ENCODE measurements at places on chromosomes 11 and 22.

GRCh38 chr22:49321477-49322055, 506.1 kb downstream of the BRD1 start:
- DNase-seq, result no peak

GRCh38 chr11:122155765-122156527, 39.9 kb upstream of the BLID start:
- no peak for DNase-seq

DNA sequence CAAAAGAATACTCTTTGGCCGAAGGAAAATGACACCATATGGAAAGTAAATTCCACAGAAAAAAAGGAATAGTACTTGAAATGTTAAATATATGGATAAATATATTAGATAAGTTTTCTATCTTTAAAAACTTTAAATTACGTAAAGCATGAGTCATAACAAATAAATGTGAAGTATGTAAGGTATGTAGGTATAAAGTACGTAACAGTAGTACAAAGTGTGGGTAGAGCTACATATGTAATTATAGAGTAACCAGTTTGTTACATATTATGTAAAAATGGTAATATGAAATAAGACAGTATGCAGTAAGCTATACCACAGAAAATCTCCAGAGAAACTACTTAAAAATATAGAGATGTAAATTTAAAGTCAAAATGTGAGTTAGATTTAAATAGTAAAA, 582.3 kb upstream of the CHORDC1 start:
- DNase-seq, result no peak

DNA sequence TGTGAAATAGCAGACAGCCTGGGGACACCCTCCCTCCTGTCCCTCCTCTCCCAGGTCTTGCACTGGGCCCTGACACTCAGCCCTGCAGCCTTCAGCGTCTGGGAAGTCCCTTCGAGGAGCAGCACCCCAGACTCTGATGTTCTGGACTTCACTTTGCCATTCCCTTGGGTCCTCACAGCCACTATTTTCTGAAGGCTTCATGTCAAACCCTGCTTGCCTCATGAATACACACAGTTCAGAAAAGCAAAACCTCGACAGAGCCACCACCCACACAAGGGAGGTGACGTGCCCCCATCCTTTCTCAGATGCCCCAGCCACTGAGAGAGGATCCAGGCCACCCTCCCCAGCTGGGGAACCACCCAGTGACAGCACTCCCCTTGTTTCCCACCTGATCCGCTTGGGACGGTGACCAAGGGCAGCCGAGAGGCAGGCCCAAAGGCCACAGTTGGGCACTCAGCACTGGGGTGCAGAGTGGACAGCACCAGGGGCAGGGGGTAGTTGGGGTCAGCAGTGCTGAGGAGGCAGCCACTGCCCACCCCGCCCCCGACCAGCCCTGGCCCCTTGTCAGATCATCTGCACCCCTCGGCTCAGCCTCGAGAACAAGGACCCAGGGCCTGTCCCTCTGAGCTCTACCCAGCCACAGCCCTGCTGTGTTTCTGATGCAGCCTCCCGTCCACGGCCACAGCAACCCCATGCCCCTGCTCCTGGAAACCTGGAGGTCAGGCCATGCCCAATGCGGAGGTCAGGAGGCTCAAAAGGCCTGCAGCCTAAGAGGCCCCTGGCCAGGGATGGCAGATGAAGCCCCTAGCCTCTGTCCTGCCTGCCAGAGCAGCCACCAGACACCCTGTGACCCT, 3.1 kb upstream of the TNNT3 start:
- DNase-seq, result no peak

DNA sequence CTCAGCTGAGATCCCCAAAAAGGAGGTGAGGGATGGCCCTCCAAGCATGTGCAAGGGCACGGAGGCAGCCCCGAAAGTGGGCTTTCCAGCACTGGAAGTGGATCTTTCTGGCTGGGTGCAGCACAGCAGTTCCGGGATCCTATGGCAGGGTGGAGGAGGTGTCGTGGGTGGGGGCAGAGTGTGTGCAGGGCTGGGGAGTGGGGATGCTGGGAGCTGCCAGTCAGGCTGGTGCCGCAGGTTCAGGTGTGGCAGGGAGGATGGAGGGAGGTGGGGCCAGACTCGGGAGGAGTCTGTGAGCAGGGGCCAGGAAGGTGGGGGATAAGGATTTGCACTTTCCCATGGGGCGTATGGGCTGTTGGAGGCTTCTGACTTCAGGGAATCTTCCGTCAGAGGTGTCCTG, 60.2 kb downstream of the CACNA1I start:
- no peak for DNase-seq

- DNase-seq, result no peak
These were observed 3.3 kb downstream of the EPS8L2 start for GRCh38 chr11:709109-709997.

GRCh38 chr11:66101066-66101464, 31.0 kb downstream of the PACS1 start:
- no peak for DNase-seq

DNA sequence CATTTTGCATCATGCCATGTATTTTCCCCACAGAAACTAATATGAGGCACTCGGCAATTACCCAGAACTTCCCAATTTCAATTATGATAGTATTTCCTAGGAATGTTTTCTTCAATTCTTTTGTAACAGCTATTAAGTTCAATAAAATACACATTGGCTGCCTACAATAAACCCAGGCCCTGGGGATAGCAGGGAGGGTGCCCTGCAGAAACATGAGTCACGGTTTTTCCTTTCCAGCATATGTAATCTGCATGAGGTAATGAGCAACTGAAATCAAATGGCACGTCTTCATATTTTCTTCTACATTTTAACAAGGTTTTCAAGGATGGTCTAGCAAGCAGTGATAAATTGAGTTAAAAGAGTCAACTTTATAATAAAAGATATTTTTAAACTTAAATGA, 32.0 kb downstream of the GUCY1A2 start:
- DNase-seq, result no peak

DNA sequence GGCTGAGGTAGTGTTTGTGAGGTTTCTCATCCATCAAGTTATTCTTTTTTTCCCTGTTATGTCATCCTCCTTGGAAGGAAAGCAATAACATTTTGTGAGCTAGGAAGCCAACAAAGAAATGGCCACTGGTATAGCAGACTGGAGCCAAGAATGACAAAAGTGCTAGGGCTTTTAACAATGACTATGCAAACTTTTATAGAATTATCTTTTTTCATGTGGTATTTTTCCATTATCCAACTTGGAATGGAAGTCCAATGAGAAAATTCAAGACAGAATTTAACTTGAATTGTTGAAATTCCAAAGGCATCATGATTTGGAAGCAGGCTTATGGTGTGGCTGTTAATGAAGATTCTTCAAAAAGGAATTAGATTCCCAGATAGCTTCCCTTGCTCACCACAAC, 216.4 kb upstream of the PDGFD start:
- no peak for DNase-seq

GRCh38 chr11:70646272-70647049, 248.1 kb downstream of the CTTN start:
- DNase-seq, result no peak

DNA sequence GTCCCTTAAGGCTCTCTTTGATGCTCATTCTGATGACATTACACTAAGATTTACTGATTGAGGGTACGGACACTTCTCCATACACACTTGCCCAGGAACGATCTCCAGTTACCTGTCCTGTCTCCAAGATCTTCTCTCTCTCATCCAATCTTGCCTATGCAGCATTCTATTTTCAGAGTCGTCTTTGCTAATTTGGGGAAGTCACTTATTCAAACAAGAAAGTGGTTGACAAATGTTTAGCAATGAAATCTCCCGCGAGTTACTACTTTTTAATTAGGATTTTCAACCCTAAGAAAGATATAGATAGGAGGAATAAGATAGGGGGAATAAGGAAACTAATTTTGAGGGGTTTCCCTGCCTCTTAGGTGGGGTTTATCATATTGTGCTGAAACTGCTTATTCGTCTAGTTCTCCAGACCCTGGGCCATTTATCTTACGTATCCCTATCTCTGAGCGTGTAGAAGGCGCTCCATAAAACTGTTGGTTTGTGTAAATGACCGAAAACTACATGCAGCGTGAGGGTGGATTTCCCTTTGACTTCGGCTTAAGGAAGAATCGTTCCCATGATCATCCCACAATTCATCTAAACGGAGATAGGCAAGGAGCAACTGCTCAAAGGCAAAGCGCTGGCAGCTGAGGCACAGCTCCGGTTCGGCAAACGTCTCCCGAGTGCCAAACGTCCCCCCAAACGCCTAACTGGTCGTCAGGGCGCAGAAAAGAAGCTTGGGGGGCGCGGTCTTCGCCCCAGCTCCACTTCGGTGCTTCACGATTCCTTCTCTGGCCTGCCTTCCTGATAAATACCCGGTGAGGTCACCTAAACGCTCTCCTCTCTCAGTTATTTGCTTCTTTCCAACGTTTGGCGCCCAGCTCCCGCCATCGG, 804 bp downstream of the APIP start:
- no peak for DNase-seq

GRCh38 chr22:31302006-31302405, 9.7 kb upstream of the PIK3IP1 start:
- DNase-seq, result no peak

DNA sequence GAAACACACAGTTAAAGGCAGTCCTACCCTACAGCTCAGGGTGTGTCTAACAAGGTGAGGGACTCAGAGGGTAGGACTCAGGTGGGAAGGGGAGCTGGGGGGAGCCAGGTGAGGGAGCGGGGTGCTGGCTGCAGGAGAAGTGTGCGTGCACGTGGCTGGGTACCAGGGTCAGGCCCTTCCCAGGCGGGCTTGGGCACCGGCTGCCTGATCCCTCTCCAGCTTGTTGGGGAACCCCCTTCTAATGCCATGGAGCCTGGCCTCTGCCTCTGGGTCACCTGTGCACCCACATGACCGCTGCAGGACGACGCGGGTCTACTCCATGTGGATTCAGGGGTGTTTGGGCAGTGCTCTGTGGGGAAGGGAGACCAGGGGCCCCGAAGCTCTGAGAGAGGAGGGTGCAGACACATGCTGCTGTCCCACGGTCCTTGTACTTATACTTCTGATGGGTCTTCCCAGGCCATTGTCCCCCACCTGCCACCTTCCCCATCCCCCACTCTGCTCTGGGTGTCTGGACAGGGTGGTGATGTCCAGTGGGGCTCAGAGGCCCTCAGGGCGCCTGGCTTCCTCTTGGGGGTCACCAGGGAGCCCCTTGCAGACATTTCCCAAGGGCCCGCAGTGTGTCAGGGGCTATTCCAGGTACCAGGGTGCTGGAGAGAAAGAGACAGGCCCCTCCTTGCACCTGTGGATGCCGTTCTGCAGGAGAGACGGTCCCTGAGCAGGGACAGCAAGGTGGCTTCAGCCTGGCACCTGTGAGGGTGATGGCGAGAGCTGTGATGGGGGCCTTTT, 10.4 kb upstream of the MRGPRD start:
- DNase-seq, result no peak

- no peak for DNase-seq
These were observed 28.9 kb downstream of the THOC5 start for GRCh38 chr22:29524442-29525191.

DNA sequence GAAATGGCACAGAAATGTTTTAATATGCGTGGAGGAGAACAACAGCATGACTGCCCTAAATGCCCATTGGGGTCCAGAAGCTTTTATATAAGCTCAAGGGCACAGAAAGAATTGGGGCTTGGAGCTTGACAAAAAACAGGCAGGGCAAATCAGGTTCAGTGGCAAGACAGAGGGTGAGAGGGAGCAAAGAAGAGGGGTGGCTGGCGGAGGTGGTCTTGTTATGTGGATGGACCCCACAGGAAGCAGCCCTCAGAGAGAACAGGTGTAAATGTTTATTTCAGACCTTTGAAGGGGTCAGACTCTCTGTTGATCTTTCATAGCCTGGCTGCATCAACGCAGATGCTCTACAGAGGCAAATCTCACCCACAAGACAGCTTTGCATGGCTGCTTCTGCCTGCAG, 213.1 kb upstream of the B3GAT1 start:
- DNase-seq, result no peak

DNA sequence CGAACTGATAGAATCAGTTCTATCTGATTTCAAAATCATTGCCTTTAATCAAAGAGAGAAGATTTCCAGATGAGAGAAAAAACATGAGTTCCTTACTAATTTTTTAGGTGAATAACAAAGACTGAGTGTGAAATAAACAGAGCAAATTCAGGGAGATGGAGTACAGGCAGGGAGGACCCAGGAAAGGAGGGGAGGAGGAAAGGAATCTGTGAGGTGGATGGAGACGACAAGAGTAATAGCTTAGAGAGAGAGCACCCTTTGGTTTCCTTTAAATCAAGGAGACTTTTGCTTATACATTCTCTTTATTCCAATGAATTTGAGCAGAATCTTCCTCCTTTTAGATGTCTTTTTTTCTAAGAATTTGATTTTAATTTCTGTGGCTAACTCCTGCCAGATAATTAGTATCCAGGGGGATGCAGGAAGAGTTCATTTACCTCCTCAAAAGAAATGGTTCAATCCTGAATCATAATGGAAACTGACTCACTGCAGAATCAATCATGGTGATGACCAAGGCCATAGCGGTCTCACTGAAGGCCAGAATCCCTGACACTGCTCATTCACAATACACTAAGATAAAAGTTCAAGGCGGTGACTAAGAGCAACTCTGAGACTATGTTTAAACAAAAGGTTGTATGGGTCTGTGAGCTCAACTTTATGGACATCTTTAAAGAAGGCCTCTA, 234.0 kb upstream of the ZC3H12C start:
- no peak for DNase-seq

GRCh38 chr11:117295438-117296137, 4.4 kb downstream of the BACE1-AS start:
- no peak for DNase-seq

GRCh38 chr11:61922539-61922938, 5.2 kb upstream of the RAB3IL1 start:
- DNase-seq, result no peak

DNA sequence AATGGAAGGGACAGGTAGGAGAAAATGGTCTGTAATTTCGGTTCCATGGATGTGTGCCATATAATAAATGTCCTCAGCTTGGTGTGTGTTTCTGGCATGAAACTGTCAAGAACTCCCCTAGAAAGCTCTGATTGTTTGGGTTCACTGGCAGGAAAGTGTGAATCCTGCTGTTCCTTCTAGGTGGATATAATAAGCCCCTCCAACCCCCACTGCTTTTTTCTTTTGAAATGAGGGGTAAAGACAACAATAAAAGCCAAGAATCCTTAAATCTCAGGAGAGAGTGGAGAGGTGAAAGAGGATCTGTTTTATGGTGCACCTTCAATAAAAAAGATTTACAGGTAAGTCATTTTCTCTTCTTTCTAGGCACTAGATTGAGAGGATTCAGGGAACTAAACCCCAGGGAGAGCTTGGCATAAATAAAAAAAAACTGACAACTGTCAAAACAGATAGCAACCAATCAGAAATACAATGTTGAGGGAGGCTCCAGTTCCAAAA, 74.9 kb downstream of the CACNG2 start:
- DNase-seq, result no peak

DNA sequence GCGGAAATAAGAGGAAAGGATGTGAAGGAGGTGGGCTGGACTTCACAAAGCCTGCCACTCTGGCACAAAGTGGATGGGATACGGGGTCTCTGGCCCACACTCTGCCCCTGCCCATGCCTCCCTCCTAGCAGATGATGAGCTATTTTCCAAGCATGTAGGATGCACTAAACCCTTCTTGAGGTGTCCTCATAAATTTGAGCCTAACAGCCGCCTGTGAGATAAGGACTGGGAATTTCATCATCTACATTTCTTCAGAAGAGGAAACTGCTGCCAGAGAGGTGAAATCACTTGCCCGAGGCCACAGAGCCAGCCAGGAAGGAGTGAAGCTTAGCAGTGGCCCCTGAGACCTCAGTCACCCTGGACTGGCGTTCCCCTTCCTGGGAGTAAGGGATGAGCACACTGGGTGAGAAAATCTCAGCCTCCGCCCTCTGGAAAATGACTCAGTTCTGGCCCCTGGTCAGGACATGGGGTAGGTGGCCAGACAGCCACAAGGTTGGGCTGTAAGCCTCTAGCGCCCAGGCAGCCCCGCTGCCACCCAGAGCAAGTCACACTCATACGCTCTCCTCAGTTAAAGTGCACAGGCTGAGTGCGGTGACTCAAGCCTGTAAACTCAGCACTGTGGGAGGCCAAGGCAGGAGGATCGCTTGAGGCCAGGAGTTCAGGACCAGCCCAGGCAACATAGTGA, 27.9 kb downstream of the MB start:
- no peak for DNase-seq
